ENCODE measurements at places on chromosomes 2 and 18.

DNA sequence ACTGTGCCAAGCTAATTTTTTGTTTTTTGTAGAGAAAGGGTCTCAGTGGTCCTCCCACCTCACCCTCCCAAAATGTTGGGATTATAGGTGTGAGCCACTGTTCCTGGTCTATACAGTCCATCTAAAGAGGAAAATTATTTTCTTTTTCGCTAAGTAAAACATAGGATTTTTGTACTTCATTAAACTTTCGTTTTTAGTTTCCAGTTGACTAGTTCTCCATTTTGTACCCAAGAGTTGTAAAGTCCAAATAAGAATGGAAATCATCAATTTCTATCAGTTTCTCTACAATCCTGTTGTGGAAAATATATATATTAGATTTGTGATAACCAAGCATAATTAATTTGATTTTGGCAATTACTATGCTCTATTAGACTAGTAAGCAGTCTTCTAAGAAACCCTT lies 156.4 kb downstream of the BABAM2 start:
- no peak overlapping the region for H3K27ac ChIP-seq
- no peaks in the 10 kb centered on the region for H3K4me1 ChIP-seq
- DNase-seq = no peak
- no peaks in the 10 kb centered on the region for H3K36me3 ChIP-seq
- no peak overlapping the region for H3K4me3 ChIP-seq

- H3K36me3 ChIP-seq = no peaks in the 10 kb centered on the region
- DNase-seq = no peak
- no peak overlapping the region for H3K27ac ChIP-seq
Measured at GRCh38 chr18:25787276-25787675, 303.1 kb downstream of the SS18 start.

- H3K36me3 ChIP-seq = no peaks in the 10 kb centered on the region
- DNase-seq = no peak
- H3K4me3 ChIP-seq = no peak overlapping the region
- H3K27ac ChIP-seq = no peak overlapping the region
- H3K27me3 ChIP-seq = no peaks in the 10 kb centered on the region
Measured at GRCh38 chr2:226256237-226256636, 543.4 kb downstream of the IRS1 start.

DNA sequence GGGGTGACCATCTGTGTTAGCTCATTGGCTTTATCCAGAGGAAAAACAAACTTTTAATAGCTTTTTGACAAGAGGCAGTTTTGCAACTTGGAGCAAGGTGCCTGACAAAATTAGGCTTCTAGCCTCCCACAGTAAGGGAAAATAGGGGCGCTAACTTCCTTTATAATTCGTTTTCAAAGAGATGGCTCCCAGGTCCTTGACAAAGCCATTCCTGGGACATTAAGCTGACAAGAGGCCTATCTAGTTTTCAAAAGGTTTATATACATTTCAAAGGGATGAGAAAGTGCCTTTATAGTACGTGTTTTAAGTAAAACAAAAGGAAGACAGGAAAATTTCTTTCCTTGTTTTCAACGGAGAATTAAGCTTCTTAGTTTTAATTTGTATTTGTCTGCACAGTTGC lies 159.4 kb upstream of the GCFC2 start:
- no peaks in the 10 kb centered on the region for H3K36me3 ChIP-seq
- H3K4me1 ChIP-seq = no peaks in the 10 kb centered on the region
- no peak for DNase-seq
- H3K27me3 ChIP-seq = no peaks in the 10 kb centered on the region
